ENCODE measurements at places on chromosomes 5 and 9.

GRCh38 chr5:87389296-87390034 is 23.3 kb downstream of the CCNH start:
- no peak for DNase-seq

DNA sequence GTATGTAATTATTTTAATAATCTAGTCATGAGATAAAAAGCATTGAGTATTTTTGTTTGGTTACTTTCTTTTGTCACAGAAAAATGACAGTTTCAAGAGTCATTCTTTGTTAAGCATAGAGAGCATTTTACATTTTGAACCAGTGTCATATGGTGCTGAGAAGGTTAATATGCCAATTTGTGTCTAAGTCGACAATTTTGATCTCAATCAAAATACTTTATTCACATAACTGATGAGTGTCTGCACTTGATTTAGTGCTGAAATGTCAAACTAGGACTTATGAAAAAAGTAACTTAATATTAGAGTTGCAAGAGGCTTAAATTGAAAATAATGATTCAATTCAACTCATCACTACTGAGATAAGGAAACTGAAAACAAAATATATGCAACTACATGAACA is 1804.6 kb upstream of the ACO1 start:
- no peak for DNase-seq

GRCh38 chr5:6862306-6862705 is 149.1 kb downstream of the TENT4A start:
- DNase-seq, result no peak

GRCh38 chr9:79946712-79947111 is 374.9 kb downstream of the TLE4 start:
- DNase-seq, result no peak

- DNase-seq, result no peak
These were observed 47.3 kb downstream of the RASGEF1C start for GRCh38 chr5:180161420-180162303.

GRCh38 chr9:78320875-78321496 is 24.1 kb downstream of the PSAT1 start:
- no peak for DNase-seq

- no peak for DNase-seq
These were observed 86.5 kb upstream of the ARRDC3 start for GRCh38 chr5:91469517-91470165.

DNA sequence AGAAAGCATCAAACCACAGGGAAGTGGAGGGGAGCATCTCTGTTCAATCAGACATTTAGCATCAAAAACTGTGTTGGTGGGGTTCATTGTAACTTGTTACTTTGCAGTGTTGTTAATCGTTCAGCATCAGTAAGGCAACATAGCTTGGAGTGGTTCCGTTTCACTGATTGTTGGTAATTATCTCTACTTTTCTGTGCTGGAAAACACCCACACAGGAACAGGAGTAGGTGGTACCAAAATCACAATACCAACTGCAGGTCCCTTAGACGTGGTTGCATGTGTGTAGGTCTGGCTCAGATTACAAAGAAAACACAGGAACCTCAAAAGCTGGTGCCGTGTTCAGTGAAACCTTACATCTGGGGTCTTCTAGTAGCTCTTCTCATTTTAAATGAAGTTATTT is 146.8 kb downstream of the RNF180 start:
- no peak for DNase-seq

GRCh38 chr5:168198359-168198758 is 93.1 kb upstream of the WWC1 start:
- no peak for DNase-seq

- peak; percentile 72 for DNase-seq
These were observed at the start of gene SLC2A6 for GRCh38 chr9:133478851-133479711. Gene SLC2A6, minus strand, starts transcription at chr9:133479099. Its CDS starts 40 bp downstream, at chr9:133479059.

DNA sequence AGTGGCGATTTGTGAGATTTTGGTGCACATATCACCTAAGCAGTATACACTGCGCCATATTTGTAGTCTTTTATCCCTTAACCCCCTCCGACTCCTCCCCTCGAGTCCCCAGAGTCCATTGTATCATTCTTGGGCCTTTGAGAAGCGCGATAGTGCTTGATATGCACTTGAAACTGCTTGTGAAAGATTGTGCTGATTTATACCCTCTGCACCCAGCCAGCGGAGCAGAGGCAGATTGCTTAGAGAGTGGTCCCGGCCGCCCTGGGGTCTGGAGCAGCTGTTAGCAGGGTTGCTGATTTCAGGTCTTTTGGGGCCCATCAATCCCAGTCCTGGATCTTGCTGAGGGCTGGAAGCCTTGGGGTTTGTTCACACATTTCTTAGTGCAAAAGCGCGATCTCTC is 13.0 kb upstream of the FAM240B start:
- no peak for DNase-seq

DNA sequence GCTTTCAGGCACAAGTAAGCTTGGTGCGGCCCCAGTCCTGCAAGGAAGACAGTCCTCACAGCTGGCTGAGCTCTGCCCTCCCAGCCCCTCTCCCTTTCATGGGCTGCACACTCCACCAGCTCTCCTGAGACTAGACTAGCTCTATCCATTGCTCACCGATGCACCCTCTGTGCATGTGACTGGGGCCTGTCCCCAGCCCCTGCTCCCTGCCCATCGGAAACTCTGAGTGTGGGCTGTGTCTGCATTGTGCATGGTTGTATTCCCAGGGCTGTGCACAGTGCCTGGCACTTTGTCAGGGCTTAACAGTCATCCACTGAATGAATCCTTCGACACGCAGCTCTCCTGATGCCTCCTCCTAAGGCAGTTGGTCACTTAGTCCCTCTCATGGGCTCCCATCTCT is 92.2 kb downstream of the PPARGC1B start:
- DNase-seq, result no peak

- DNase-seq, result no peak
These were observed 14.4 kb upstream of the ZNF782 start for GRCh38 chr9:96868709-96869108.

Data from stimulated activated CD8-positive, alpha-beta memory T cell treated with anti-CD3 and anti-CD28 coated beads, Interleukin-15, amount 100 ng/mL, for 4 hours (primary cell).